Right forelimb (tissue), 1 donor: ENCODE measurements at places on chromosomes 4 and X.
A peak's percentile ranks its signal among the peaks of the same experiment; 100 is the strongest.

GRCh38 chr4:53899586-53900270, 164.7 kb downstream of the CHIC2 start:
- DNase-seq = no peak

GRCh38 chr4:65623506-65623905, 46.8 kb downstream of the EPHA5 start:
- DNase-seq = no peak

DNA sequence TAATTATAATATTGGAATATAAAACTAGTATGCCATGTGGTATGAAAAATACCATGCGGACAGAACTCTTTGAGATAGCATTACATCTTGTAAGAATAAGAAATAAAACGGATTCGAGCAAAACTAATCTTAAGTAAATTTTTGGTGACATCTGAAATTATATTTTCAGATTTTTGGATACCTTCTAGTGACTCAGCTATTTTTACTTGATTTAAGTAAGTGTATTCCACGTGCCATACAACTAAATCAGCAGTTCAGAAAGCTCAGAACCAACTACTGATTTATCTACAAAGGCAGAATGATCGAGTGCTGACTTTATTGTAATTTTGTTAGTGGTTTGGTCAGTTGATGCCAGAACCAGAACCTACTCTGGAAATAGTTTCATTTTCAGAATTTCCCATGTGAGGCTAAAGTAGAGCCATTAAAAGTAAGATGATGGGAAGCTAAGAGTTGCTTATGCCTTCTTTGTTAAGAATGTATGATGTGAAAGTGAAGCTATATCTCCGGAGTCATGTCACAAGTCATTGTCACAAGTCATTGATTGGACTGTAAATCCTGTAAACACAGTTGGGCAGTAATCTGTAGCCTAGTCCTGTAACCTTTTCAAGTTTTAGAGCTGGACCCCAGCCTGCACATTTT, 4.0 kb downstream of the ING2 start:
- no peak for DNase-seq

DNA sequence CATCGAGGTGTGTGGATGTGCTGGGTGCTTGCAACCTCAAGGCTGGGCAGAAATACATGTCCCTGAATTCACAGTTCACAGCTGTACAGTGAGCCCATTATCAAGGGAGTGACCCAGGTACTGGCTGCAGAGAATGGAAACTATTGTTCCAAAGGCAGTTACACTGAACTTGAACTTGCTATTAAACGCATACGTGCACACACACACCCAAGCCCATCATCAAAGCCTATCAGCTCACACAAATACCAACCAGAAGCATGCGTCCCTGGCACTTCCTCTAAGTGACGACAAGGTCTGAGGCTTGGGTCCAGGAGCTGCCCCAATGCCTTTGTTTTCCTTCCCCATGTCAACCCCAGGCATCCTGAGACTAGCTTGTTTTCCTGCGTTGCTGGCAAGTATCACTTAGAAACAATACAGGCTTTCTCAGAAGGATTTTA, 88.6 kb downstream of the IRF2 start:
- no peak for DNase-seq

DNA sequence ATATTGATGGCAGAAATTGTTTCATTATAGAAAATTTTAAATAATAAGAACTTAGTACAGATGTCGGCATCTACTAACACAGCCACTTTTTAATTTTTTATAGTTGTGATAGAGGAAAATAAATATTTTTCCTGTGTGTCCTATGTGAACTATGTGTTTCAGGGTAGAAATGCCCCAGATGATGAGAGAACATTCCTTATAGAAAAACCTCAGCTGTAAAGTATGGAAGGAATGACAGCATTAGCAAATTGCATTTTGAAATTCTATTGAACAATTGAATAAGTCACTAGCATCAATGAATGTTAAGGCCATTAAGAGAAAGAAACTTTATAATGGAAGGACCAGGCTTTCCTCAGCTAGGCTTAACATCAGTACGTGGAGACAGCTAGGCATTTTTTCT, 149.2 kb downstream of the CFAP299 start:
- no peak for DNase-seq

- peak; percentile 86 for DNase-seq
These were observed at the start of gene PLS3 for GRCh38 chrX:115560978-115561604. PLS3 (plus strand) TSS chrX:115561174; CDS start chrX:115610251, 49,077 bp downstream.

DNA sequence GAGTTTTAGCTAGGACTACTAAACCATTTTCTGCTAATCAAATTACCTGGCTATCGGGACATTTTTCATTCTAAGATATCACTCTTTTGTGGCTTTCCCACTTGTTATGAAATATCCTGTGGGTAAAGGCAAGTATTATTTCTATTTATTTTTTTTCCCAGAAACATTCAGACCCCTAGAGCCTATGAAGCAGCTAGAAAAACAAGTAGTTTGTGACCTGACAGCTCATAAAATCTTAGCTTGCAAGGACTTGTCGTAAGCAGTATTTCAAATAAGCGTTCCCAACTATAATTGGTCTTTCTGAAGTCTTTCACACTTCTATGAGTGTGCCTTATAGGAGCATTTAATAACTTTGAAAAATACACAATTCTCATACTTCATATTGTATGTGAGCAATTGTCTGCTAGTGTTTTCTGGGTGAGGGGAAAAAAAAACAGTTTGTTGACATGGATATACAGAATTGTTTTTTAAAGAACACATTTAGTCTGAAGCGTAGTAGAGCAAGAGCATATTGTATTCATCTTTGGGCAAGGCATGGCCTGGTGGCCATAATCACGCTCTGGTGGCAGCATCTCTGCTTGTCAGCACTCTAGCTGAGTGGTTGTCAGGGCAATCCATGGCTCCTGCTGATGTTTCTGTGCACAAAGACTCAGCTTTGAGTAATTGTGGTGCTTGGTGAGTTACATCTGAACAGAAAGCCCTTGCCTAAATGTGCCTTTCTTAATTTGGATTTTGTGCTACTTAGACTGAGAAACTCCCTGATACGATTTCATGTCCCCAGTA, 2.6 kb downstream of the MCUB start:
- no peak for DNase-seq

DNA sequence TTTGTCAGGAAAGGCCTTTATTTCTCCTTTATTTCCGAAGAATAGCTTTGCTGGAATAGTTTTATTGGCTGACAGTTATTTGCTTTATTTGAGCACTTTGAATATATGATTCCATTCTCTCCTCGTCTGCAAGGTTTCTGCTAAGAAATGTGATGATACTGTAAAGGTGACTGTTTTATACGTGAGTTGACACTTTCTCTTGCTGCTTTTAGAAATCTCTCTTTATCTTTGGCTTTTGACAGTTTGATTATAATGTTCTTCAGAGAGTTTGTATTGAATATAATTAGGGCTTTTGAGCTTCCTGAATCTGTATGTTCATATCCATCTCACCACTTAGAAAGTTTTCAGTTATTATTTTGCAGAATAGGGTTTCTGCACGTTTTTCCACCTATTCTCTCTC, 1003.7 kb upstream of the SLIT2 start:
- DNase-seq = no peak

DNA sequence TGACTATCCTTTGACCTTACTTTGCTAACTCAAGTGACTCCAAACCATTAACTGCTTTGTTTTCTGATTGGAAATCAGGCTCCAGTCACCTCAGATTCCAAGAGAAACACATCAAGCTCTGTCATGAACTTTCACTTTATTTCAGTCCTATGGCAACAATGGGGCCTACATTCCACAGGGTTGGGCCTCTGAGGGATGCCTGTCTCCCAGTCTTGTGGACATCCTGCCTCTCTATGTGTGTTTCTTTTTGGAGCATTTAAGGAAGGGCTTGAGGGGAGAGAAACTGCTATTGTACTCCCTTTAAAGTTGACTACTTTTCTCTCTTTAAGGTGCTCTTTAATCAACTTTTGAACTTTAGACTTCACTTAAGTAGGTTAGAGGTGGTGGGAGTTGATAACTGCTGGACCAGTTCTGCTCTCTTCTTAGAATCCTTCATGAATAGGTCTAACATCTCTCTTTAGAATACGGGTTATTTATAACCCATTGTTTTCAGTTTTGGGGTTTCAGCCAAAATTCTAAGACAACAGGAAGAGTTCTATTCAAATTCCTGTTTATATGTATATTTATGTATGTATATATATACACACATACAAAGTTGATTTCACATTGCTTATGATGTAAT, 274.3 kb upstream of the NR3C2 start:
- no peak for DNase-seq

DNA sequence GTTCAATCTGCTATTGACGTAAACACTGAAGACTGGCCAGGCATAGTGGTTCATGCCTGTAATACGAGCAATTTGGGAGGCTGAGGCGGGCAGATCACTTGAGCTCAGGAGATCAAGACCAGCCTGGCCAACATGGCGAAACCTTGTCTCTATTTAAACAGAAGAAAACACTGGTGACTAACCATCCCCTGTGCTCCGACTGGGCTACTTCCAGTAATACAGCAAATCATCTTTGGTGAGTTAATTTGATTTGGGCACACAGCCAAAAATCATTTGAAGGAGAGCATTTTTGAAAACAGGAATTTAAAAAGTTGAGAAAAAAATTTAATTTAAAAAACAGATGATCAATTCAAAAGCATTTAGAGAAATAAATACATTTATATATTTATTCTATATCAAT, 52.0 kb downstream of the SEC24D start:
- DNase-seq = no peak

DNA sequence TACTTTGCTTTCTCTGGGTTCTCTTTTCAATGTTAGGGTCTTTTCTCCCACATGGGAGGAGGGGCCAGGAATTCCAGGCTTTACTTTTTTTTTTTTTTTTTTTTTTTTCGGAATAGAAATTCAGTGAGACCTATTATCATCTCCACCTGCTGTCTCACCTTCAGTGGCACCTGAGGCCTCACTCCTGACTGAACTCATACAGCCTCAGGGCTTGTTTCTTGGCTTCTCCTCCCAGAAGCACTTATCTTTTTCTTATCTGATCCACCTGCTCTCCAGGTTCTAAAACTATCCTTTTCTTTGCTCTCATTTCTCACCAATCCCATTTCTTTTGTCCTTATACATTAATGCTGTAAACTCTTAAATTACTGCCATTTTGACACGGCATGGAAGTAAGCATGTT, 117.3 kb upstream of the PPP3CA start:
- DNase-seq = no peak
